Fibroblast of lung (primary cell): ENCODE measurements at places on chromosomes 7 and 10.

DNA sequence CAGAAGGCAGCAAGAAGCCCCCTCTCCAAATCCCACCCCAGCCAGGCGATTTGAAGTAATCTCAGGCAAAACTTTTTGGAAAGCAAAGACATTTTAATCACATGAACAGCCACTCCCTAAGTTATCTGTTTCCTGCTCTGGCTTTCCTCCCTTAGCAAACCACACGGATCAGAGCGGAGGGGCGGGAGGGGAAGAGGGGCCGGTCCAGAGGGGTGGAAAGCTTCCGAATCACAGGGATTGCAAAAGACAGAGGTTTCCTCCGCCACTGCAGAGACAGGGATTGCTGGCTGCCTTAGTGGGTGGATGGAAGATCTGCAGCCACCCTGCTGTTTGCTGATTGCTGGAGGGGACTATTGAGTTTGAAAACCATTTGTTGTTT, 41.2 kb downstream of the ZCCHC24 start:
- peak; percentile 82 for DNase-seq

DNA sequence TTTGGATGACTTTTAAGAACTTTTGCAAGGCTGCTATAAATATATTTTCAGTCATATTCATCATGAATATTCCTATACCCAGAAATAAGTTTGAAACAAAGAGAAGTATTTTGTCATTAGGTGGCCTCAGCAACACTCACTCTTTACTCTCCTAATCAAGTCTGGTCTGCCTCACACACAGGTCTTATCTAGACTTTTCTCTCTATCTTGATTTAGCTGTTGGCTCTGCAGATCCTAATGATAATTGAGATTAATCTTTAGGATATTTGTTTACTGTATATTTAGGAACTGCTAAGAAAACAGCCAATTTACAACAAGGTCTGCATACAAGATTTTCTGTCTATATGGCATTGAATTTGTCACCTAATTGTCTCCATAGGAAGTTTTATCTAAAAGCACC, 297.6 kb downstream of the PTEN start:
- DNase-seq = no peak

- DNase-seq = no peak
Observed at GRCh38 chr7:159005618-159006017, 139.0 kb downstream of the VIPR2 start.

DNA sequence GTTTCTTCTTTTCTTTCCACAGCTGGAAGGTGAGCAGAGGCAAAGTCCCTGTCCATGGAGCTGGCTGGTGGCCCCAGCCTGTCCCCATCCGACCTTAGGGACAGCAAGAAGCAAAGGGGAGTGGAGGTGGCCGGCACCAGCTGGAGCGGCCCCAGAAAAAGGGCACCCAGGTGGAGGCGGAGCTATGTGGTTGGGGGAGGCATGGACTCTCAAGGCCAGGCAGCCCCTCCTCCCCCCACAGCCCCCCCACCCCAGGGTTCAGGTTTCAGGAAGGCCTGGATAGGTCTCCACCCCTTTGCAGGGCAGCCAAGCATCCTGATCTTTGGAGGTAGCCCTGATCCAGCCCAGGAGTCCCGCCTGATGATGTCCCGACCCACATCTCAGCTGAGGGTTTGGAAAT, at the start of gene SSC4D:
Gene SSC4D, minus strand, starts transcription at position 161 of the 400 bp plus-strand sequence. CDS start 5,258 bp downstream, outside the sequence.
- no peak for DNase-seq

DNA sequence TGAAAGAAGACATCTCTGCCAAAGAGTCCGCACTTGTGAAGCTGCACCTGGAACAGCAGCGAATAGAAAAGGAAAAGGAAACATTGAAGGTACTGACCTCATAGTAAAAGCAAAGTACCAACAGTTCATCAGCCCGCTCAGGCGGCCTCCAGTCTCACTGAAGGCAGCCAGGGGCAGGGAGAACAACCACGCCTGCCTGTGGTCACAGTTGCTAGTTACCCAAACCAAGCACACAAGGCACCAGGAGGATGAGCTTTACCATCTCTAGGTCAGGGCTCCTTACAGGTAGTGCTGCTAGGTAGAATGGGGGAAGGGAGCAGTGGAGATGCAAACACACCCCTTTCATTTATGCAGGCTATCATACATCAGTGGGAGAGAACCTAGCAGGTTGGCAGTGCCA, 39.8 kb downstream of the CFAP58 start:
- DNase-seq = no peak

- peak; percentile 69 for DNase-seq
Observed at GRCh38 chr10:60208676-60209269, 180.9 kb downstream of the ANK3 start.

DNA sequence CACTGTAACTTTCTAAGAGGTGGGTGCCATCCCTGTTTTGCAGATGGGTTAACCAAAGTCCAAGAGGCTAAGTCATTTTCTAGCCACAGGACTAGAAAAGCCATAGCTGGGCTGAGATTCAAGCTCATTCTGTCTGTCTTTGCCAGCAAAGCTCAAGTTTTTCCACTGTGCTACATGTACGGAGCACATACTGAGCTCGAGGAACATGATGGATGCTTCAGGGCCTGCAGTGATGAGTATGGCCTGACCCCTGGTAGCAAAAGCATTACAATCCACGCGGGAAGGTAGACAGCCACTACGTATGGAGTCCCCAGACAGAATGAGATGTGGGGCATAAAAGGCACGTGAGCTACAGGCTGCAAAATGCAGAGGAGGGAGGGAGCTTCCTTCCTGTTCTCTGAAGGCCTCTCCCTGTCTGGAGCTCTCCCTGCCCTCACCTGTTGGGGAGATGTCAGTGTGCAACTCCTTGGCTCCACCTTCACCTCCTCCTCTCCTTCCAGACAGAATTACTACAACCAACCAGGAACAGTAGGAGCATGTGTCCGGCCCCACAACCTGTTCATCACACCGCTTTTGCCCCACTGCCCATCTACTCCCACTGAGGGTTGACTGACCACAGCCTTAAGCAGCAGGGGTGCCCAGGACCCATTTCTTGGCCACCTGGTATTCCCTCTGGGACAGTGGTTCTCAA, 16.4 kb downstream of the ITPRIP start:
- no peak for DNase-seq

DNA sequence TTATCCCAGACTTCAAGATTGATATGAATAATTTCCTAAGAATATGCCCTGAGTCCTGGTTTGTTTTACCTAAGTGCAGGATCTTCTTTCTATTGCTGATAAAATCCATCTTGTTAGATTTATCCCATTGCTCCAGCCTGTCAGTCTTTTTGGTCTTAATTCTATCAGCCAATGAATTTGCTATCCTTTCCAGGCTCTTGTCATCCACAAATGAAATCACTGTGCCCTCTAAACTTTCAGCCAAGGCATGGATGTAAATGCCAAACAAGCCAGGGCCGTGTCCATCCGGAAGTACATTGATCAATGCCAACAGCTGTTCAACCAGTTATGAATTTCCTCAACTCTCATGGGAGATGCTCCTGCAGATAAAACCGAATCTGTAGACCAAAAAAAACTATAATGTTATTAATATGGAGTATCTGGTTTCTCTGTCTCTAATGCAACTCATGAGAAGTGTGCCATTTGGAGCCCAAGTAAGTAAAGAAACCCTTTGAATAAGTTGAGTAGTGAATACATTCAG, 40.0 kb downstream of the NPY start:
- no peak for DNase-seq

- no peak for DNase-seq
Observed at GRCh38 chr7:92802406-92802805, 34.0 kb downstream of the CDK6 start.

- no peak for DNase-seq
Observed at GRCh38 chr7:142717453-142717852, 31.8 kb upstream of the PRSS1 start.

DNA sequence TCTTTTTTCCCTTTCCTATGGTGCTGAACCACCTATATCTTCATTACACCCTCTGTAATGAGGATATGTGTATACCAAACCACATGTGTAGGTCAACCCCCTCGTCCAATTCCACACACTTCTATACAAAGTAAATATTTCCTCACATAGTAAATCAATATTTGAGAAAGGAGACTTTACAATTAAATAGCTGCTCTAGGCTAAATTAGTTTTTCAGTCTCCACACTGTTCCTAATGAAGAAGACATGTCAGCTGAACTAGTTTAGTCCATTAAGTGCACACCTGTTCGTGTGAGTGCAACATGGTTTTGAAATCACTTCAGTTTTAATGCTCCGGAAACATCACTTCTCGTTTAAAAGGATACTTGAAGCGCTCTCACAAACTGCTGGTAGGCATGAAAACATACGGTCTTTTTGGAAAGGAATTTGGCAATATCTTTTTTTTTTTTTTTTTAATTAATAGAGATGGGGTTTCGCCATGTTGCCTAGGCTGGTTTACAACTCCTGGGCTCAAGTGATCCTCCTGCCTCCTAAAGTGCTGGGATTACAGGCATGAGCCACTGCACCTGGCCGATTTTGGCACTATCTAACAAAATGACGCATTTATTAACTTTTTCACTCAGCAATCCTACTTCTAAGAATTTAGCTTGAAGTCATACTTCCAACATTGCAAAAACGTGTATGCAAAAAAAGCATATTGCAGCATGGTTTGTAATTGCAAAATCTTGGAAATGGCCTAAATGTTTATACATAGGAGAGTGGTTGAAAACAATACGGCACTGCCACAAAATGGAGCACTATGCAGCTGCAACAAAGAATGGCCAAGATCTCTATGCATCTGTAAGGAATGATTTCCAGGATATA, 2.1 kb upstream of the XRCC2 start:
- DNase-seq = no peak

- DNase-seq = peak; percentile 67
Observed at GRCh38 chr7:24756545-24757352, 515 bp downstream of the GSDME start.

DNA sequence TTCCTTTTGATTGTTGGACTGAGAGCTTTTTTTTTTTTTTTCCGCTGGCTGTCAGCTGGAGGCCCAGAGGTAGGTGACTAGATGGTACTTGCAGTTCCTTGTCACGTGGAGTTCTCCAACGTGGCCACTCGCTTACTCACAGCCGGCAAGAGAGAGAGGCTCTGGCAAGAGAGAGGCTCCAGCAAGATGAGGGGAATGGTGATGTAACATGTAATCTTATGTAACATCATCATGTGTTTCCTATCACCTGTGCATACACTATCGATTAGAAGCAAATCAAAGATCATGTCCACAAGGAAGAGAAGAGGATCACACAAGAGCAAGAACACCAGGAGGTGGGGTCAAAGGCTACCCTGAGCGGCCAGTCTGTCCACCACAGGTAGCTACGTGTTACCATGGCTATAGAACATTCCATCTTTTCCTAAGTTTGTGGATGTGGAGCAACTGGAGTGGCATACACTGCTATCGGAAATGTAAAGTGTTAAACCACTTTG, 4.0 kb upstream of the BORCS7 start:
- no peak for DNase-seq

GRCh38 chr7:107201795-107202450, 33.1 kb downstream of the HBP1 start:
- DNase-seq = peak; percentile 11

DNA sequence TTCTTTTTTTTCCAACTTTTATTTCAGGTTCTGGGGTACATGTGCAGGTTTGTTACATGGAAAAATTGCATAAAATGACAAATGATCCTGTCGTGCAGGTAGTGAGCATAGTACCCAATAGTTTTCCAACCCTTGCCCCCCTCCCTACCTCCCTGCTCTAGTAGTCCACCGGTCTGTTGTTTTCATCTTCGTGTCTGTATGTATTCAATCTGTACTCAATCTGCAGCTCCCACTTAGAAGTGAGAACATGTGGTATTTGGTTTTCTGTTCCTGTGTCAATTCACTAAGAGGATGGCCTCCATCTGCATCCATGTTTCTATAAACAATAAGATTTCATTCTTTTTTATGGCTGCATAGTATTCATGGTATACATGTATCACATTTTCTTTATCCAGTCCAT, 151.3 kb downstream of the C1GALT1 start:
- DNase-seq = no peak

DNA sequence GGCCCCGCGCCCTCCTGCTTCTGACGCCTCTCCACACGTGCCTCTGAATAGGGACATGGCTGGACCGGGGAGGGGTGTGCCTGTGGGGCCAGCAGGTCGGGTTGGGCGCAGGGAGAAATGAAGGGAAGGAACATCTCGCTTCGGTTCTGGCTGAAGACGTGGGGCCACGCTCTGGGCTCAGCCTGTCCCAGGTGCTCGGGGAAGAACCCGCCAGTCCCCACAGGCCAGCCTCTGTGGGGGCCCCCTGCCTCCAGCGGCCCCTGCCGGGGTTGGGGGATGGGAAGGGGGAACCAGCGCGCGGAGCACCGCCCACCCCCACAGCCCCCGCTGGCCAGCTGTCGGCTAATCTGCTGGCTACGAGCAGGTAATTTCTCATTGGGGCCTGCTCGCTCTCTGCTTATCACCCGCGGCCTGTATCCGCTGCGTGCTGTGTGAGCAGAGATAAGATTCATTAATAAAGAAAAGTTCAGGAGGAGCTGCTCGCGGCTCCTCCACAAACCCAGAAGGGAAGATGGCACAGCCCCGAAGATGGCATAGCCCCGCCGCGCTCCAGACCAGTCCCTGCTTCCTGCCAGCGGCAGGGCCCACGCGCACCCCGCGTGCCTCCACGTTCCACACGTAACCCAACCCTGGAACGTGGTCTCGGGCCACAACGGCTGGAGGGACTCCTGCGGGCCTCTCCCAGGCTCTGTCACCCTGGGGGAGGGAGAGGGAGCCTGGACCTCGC, 186.2 kb downstream of the ELFN1 start:
- no peak for DNase-seq

DNA sequence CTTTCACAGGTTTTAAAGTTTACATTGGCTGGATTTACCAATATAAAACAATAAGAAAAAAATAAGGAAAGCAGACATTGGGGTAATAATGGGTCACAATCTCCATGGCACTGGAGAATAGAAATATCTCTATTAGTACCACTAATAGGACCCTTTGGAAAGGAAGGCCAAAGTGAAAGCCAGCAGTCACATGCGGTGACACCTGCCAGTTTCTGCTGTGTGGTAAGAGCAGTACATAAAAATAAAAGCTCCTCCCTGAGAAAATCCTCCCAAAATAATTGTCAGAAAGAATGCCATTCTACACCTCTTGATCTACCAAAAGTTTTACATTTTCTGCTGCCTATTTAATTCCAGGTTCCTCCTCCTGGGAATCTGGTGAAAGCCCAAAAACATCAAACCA, 30.4 kb upstream of the SLC13A1 start:
- DNase-seq = no peak

- DNase-seq = peak; percentile 48
Observed at GRCh38 chr7:80440883-80441282, 71.0 kb downstream of the GNAT3 start.

DNA sequence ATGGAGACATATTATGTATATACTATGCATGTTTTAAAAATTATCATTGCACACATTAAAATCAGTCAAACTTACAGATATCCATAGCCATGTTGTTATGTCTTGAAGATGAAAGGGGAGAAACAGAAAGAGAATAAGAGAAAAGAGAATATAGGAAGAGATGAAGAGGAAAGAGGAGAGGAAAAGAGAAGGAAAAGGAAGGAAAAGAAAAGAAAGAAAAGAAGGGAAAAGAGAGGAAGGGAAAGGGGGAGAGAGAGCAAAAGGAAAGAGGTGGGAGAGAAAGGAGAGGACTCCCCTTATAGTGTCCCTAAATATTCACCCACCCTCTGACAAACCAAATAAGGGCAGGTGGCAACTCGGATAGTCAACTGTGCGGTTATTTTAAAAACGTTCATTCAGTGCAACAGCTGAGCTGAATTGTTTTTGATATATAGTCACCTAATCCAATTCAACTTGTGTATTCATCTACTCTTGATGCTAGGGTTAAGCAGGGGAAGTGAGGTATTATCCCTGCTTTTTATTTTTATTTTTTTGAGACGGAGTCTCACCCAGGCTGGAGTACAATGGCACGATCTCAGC, 14.6 kb downstream of the SVIL start:
- no peak for DNase-seq
